ENCODE measurements at places on chromosomes 2 and 18. TPM values are rescaled to one million over a fixed set of nuclear protein-coding genes. Genes with fewer than 3 reads are reported as not detected.

The PAPOLG gene
- 13.5 TPM for total RNA-seq

The POTEC gene
- total RNA-seq = not detected

The NOSTRIN gene
- 0.68 TPM for total RNA-seq

The C2orf42 gene
- total RNA-seq = 14.3 TPM

DNA sequence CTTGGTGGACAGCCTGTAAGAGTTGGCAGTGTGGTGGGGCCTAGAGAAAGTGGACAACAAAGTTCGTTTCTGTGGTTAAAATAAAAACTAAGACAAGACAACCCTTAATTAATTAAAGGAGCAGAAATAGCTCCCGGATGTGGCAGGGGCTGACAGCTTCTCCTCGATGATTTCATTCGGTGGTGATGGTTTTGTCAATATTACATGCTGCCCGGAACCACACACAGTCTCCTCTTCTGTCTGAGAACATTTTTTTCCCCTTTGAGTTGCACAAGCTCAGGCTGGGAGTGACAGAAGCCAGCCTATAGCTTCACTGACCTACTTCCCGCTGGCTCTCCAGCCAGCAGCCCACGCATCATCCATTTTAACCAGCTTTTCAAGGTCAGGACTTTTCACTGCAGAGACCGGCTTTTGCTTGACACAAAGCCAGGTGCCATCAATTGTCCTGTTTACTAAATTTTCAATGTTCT, 378.8 kb downstream of the SLC4A3 start:
- DNase-seq = no peak

DNA sequence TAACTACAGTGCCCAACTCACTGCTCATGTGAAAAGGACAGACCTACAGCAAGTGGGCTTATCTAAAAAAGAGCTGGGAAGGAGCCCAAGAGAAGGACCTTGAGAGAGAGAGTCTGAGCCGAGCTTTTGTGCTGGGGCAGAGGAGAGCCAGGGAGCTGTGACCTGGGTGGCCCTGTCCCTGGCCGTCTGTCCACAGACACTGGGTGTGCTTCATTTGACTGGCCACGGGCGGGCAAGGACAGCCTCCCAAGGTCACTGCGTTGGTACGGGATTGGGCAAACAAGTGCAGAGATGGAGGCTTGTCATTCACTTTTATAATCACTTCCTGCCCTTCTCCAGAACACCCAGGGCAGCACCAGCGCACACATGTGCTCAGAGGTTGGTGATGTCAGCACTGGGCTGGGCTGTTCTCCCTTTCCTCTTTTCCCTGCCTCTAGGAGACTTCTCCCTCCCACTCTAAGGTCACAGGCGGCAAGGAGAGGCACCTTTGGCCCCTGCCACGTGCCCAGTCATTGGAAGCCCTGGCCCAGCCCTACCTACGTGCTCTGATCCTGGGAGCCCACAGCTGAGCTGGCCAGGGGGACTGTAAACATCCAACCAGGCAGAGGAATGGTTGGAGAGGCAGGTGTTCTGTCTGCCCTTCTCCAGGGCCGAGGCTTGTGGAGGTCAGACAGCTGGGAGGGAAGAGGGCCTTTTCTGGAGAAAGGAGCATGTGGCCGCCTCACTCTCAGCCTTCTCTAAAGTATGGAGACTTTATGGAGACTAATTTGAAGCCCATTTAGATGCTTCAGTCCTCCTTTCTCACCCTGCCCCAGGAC, 6.4 kb upstream of the PSD4 start:
- DNase-seq = no peak

GRCh38 chr2:227022608-227023007, 141.4 kb downstream of the COL4A4 start:
- DNase-seq = no peak

GRCh38 chr2:42309366-42309765, 51.7 kb downstream of the COX7A2L start:
- no peak for DNase-seq

DNA sequence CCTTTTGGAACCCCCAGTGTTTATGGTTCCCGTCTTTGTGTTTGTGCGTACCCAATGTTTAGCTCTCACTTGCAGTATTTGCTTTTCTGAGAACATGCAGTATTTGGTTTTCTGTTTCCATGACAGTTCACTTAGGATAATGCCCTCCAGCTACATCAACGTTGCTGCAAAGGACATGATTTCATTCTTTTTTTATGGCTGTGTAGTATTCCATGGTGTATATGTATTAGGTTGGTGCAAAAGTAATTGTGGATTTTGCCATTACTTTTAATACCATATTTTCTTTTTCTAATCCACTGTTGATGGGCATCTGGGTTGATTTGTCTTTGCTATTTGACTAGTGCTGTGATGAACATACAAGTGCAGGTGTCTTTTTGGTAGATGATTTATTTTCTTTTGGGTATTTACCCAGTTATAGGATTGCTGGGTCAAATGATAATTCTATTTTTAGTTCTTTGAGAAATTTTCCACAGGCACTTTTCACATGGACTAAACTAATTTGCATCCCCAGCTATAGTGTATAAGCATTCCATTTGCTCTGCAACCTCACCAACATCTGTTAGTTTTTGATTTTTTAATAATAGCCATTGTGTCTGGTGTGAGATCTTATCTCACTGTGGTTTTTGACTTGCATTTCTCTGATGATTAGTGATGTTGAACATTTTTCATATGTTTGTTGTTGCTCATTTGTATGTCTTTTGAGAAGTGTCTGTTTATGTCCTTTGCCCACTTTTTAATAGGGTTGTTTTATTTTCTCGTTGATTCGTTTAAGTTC, 63.6 kb downstream of the CERS6 start:
- DNase-seq = no peak

DNA sequence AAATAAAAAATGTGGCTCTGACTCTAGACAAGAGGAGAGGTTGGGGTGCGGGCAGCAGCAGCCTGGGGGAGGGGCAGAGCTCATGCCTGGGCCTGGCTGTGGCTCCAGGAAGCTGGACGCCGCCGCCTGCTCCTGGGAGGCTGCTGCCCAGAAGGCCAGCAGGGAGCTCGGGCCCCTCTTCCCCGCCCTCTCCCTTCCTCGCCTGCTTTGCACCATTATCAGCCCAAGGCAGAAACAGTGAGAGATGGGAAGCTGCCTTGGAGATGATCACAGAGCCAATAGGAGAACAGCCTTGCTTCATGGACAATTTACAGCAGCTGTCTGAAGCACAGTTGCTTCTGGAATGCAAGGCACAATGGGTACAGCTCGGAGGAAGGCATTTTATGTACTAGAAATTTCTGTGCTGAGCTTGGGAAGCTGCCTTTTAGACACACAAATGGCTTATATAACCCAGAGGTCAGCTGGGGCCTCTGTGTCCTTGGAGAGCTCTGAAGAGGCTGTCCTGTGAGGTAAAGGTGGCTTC, 55.3 kb upstream of the AFF3 start:
- DNase-seq = no peak

- no peak for DNase-seq
Measured at GRCh38 chr18:59870623-59871130, 29.1 kb upstream of the PMAIP1 start.

DNA sequence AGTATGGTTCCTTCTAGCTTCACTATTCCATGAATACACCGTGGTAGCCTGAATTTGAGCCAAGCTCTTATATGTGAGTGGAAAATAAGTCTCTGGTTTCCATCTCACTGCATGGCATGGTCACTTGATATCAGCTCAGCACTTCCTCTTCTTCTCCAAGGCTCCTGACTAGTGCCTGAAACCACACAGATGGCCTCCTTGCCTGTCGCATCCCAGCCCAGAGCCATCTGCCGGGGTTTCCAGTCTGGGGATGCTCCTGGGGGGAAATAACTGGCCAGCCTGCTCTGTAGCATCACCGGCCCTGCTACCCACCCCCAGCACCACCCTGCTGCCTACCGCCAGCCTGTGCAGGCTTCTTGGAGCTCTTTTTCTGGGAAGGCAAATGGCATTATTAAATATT, 7.7 kb upstream of the MARCHF4 start:
- DNase-seq = no peak

DNA sequence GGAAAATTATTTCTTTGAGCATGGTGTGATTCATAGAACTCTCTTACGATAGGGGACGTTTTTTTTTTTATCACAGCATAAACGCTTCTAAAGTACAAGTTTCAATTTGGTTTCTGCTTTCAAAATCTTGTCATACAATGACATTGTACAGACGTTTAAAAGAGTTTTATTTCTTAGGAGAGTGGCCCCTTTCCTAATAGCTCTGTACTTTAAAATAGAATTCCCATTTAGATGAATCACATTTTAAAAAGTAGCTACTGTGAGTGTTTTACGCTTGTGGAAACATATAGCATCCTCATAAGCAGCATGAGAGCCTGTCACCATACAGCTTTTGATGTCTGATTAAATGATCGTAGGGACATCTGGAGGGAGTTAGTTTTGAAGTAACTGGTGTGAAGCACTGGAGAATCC, 510.9 kb downstream of the PARD3B start:
- DNase-seq = no peak

DNA sequence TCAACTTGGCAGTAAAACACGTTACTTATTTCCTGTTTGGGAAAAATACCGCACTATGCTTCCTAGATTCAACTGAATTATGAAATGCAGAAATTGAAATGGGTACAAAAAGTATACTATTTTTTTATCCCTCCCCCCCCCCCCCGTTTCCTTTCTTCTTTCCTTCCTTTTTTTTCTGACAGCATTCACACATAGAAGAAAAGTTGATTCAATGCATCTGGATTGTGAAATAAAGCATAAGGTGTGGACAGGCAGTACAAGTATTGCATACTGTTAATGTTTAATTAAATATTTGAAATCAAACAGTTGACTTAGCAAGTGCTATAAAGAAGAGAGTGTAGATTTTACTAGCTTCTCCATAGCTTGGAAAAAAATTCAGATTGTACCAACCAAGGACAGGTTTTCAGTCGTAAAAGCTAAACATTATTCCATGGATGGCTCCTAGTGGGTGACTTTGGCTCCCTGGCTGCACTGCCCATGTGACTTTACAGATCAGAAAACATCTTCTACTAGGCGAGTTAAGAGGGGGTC, 21.6 kb upstream of the AGFG1 start:
- DNase-seq = no peak

GRCh38 chr18:46393230-46393629, 263.8 kb downstream of the LOXHD1 start:
- DNase-seq = no peak

- no peak for DNase-seq
Measured at GRCh38 chr2:85545780-85546240, 6.8 kb downstream of the MAT2A start.

DNA sequence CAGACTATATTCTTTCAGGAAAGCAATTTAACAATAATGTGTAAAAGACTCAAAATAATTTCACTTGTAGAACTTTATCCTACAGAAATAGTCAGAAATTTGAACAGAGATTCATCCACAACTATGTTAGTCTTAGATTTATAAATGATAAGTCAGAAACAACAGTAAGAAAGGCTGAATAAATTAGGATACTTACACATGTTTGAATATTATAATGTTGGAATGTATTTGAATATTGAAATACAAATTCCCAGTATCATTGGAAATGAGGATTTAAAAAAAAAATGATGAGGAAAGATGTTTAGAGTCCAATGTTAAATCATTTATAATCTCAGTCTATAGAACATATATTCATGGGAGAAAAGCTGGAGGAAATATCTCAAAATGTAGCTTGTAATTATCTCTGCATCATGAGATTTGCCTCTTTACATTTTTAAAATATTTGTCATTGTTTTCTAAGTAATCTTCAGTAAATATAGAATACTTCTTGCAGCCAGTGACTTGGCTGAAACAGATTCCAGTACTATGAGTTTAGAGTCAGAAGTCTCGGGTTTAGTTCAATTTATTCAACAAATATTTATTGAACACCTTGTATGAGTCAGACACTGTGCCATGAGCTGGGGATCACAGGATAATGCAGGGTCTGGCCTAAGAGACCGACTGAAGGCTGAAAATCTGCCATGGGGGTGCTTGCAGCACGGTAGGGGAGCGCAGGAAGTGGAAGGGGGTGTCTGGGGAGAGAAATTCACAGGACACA, 32.3 kb downstream of the CXCR4 start:
- DNase-seq = peak; percentile 77

DNA sequence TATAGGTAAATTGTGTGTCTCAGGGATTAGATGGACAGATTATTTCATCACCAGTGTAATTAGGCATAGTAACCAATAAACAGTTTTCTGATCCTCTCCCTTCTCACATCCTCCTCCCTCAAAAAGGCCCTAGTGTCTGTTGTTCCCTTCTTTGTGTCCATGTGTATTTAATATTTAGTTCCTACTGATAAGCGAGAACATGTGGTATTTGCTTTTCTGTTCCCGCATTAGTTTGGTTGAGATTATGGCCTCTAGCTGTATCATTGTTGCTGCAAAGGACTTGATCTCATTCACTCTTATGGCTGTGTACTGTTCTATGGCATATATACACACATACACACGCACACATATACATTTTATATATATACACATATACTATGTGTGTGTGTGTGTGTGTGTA, 866.2 kb downstream of the CCDC85A start:
- DNase-seq = no peak

DNA sequence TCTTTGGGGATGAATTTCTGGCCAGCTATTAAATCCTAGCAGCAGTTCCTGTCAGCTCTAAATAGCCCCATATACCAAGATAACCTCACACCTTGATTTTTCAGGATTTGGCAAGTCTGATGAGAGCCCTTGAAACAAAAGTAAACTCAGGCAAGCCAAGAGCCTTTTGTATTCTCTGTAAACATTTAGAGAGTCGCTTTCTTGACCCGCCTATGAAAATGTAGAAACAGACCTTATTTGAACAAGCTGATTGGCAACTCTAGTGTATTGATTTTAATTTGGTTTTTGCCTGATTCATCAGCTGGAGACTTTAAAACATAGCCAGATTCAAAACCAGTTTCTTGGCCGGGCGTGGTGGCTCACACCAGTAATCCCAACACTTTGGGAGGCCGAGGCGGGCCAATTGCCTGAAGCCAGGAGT, 43.4 kb downstream of the CABLES1 start:
- no peak for DNase-seq

DNA sequence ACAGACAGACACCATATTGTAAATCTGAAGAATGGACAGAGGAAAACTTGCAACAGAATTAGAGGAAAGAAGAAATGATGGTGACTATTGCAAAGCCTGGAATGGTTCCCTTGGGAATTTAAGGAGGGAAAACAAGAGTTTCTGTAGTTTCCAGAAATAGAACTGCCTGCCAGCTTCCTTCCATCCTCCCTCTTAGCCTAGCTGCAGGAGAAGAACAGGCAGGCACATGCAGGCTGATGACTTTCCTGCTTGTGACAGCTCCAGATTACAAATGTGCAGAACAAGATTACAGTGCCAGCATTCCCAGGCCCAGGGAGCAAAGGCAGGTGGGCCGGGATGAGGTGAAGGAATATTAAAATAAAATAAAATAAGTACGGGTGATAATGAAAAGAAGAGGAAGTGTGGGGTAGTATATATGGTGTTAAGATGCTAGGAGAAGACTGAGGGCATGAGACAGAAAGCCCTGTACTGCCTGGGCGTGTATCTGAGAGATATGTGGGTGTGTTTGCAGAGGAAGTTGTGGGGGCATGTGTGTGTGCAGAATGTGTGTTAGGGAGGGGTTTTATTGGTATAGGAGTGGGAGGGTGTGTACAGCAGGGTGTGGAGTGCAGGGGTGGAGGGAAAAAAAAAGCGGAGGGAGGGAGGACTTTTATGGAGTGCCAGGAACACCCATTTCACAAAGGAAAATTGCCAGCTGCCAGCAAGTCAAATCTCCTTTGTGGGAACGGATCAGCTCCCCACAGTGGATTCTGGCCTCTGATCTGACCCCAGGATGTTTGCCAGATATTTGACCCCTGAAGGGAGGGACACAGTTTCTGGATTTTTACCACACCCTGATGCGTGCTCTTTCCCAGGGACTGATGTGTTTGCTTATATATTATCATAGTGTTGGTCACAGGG, 43.9 kb upstream of the NEMP2 start:
- peak; percentile 41 for DNase-seq
